Thoracic aorta (tissue), 2 donors: ENCODE measurements at places on chromosomes 1 and 21. TPM values are rescaled to one million over a fixed set of nuclear protein-coding genes. Genes with fewer than 3 reads are reported as not detected.

GRCh38 chr1:200558866-200559459 lies 61.6 kb downstream of the KIF14 start:
- no peak for DNase-seq

DNA sequence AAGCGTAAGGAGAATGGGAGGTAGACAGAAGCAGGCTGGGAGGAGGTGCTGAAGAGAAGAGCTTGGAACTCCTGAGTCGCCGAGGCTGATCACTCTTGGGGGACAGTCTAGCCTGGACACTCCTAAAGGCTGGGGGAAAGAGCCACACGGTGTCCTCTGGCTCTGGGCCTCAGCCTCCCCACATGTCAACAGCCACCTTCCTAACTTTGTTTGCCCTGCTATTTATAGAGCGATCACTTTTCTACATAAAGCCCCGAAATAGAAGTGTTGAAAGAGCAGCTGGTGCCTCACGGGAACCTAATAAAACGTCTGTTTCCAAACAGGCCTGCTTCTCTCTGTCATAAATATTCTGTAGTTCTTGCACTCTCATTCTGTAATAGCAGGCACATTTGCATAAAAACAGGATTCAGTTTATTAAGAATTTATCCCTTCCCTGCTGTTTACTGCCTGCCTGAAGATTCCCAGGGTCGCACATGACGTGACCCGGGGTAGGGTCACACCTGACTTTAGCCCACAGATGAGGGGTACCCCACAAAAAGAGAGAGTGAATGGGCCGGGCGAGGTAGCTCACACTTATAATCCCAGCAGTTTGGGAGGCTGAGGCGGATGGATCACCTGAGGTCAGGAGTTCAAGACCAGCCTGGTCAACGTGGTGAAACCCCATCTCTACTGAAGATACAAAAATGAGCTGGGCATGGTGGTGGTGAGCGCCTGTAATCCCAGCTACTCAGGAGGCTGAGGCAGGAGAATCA lies 212.5 kb downstream of the TOMM20 start:
- no peak for DNase-seq

DNA sequence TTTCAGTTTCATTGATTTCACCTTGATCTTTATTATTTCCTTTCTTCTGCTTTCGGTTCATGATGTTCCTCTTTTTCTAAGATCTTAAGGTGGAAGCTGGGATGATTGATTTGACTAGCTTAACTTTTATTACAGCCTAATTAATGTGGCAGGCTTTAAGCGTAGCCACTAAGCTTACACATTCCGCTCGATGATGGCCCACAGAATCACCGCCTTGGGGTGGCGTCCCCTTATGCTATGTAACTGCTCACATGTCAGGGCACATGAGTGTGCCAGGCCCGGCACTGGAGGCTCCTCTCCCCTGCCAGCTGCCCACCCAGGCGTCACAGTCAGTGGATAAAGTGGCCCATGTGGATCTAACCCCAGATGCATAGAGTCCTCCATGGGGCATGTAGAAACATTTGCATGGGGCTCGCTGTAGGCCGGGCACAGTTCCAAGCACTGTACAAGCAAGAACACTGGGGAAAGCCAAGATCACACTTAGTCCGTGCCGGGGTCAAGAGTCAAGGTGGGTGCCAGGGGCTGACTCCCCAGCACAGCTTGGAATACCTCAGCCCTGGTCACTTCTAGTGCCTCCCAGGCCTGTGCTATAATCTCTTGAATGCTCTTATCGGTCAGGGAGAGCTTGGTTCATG lies 41.7 kb downstream of the PKNOX1 start:
- DNase-seq: no peak

DNA sequence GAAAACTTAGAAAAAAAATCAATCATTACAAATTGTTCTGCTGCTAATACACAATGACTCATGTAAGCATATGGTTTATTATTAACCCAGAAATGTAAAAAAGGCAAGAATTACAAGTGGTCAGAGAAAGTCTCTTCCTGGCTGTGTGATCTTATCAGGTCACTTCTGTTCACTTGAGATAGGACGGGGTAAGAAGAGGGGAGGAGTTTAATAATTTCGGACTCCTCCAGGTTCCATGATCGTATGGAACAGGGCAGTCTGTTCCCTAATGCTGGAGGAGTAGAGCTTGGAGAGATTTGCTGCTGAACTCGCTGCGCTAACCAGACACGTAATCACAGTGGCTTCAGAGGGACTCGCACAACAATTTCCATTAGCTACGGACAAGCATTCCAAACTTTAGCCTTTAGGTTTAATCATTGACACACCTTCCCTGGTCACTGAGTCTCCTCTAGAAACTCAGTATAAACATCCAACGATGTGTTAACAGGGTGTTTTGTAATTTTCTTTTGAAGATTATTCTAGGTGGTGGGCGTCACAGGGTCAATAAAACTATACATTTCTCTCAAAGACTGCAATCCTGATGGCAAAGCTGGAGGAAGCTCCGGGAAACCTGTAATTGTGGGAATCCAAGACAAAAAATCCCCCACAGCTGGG lies 1.3 kb downstream of the CRYZ start:
- no peak for DNase-seq

VWA5B1 gene
- total RNA-seq: not detected

CBS gene
- 45.7 TPM for total RNA-seq

GRCh38 chr1:231335663-231336602 lies 1.7 kb downstream of the EXOC8 start:
- no peak for DNase-seq

CR1 gene
- 17.4 TPM for total RNA-seq
